GM06990 (cell line): ENCODE measurements at places on chromosomes 12 and 14.

GRCh38 chr12:112031472-112031871, 18.2 kb downstream of the ERP29 start:
- no peak for DNase-seq

- no peak for DNase-seq
These were observed 260.8 kb downstream of the RASSF9 start for GRCh38 chr12:85575120-85576096.

- DNase-seq: peak; percentile 86
These were observed 13.6 kb upstream of the GNG2 start for GRCh38 chr14:51846631-51847488.

DNA sequence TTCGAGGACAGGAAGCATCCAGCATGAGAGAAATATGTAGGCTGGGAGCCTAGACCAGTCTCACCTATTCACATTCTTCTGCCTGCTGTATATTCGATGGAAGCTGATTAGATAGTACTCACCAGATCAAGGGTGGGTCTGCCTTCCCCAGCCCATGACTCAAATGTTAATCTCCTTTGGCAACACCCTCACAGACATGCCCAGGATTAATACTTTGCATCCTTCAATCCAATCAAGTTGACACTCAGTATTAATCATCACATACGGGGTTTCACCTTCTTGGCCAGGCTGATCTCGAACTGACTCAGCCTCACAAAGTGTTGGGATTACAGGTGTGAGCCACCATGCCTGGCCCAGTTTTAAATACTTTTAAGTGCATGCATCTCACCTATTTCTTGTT, 30.5 kb upstream of the SLC10A1 start:
- DNase-seq: no peak

GRCh38 chr14:96797582-96798349, 584 bp downstream of the VRK1 start:
- no peak for DNase-seq

DNA sequence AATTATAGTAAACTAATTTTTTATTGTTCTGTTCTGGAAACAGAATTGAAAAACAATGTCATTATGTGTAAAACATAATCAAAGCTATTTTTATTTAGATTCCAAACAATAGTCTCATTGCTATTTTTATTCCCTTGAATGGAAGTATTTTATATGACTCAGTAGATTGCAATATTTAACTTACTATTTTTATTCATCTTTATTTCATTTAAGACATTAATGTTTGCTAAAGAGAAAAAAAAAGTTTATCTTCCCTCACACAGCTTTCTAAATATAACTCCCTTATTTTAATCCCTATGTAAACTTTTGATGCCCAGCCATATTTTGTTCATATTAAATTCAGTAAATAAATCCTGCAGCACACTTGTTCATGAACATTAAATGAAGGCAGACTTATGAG, 622.4 kb downstream of the SLC6A15 start:
- DNase-seq: no peak

- DNase-seq: no peak
These were observed 66.0 kb downstream of the CDC42BPB start for GRCh38 chr14:102991376-102991775.
